ENCODE measurements at places on chromosomes 5 and 9.
A peak's percentile ranks its signal among the peaks of the same experiment; 100 is the strongest.

DNA sequence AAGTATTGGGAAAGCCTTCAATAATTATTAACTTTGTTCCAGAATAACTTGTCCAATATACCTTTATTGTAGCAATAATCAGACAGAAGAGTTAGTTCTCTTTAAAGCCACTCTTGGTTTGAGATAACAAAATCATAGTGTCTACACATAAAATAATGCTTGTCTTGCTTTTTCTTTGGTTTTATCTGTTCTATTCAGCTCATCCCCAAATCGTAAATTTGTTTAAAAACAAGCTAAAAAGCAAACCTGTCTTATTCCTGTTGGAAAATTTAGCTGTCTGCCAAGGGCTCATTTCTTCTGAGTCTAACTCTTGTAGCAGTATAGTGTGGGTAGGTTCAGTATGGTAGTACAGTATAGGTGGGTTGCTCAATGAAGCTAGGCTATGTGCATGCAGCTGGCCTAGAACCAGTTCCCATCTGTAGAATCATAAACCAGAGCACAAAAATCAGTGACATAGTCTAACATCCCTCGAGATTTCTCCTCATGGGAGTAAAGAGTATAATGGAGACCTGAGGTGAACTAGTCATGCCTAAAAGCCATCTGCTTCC, 17.9 kb upstream of the APBA1 start:
- DNase-seq: no peak

DNA sequence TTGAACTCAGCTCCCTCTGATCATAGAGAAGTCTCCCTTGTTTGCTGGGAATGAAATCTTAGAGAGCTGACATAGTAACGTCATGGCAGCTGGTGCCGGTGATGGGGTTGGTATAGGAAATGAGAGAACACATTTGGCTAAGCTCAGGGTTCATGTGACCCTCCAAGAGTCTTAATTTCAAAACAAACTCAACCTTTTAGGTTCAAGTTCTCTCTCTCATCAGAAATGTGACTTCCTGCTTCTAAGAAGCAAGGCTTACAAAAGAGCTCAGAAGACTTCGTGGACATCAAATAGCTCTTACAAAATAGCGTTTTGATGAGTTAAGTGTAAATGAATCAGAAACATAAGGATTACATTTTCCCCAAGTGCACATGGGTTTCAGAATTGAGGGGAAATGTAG, 97.3 kb downstream of the PAPPA start:
- no peak for DNase-seq

DNA sequence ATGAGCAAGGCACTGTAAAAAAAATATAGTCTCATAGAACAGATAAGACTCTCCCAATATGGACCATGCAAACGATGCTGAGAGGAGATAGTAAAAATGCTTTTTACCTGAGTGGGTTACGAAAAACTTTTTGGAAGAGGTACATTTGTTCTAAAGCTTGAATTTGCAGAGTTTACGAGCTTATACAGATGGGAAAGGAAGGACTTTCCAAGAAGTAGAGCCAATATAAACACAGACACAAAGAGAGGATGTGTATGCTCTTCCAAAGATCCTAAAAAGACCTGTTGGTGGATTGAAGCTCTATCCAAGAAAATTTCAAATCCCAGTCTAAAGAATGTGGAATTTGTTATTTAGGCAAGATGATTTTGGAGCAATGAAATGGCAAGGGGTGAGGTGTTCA, 127.1 kb upstream of the SLCO6A1 start:
- DNase-seq: no peak

GRCh38 chr5:76867827-76868693, 18.2 kb downstream of the S100Z start:
- DNase-seq: peak; percentile 77

GRCh38 chr9:16925426-16925825, 55.0 kb upstream of the BNC2 start:
- DNase-seq: no peak

GRCh38 chr5:31137676-31138075, 55.8 kb upstream of the CDH6 start:
- DNase-seq: no peak

DNA sequence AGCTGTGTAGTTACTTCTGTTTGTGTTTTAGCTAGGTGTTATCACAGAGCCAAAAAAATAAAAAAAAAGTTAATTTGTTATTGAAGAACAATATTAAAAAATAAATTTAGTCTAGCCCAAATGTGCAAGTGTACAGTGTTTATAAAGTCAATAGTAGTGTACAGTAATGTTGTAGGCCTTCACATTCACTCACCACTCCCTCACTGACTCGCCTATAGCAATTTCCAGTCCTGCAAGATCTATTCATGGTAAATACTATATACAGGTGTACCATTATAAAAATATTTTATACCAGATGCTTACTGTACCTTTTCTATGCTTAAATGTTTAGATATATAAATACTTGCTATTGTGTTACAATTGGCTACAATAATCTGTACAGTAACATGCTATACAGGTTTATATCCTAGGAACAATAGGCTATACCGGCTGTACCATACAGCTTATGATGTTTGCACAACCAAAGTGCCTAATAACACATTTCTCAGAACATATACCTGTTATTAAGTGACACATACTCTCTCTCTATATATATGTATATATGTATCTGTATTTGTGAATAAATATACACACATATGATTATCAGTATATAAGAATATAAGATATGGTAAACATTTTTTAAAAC, 341.4 kb upstream of the EDIL3 start:
- no peak for DNase-seq

GRCh38 chr5:14545862-14546261, 35.7 kb upstream of the OTULINL start:
- no peak for DNase-seq

DNA sequence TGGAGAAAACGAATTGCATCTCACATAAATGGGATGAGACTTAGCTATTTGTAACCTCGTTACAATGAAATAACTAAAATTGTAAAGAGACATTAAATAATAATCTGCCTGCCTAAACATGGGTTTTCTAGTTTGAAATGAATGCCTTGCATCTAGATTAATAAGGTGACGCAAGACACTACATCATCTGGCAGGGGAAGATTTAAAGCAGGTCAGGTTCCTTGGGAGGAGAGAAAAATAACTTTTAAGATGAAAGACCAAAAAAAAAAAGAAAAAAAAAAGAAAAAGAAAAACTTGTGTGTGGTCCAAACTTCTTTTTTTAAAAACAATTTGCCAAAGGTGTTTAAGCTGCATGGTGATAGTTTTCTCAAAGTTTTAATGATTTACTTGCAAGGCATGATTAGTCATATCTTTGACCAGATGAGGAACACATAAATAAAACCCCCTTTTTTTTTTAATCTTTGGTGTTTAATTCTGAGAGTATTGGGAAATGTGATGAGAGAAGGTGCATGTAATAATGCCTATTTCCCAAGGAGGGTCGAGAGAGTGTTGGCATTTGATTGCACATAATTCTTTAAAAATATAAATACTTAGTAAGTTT, 122.9 kb upstream of the ADAMTSL1 start:
- DNase-seq: no peak

DNA sequence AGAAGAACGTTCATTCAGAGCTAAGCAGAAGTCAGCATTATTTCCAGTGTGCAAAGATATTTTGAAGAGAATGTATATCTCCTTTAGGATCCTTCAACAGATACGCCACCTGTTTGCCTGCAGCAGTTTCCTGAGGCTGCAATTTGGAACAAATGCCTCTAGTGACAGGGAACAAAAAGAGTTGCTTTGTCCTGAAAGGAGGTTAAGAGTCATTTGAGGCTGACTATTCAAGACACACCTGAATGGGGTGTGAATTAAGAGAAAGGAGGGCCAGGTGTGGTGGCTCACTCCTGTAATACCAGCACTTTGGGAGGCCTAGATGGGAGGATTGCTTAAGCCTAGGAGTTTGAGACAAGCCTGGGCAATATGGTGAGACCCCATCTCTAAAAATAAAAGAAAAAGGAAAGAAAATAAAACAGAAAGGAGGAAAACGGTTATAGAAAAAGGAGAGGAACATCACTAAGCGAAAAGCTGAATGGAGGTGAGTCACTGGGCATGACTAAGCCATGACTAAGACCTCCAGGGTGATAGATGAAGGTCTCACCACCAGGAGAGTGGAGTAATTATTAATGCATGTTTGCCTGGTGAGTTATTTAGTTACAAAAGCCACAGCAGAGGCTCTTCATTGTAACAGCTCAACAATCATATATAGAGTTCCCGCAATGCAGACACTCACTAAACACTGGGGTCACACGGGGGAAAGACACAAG, 255.2 kb upstream of the TNC start:
- peak; percentile 3 for DNase-seq

- peak; percentile 12 for DNase-seq
Observed at GRCh38 chr5:37043693-37044092, 167.1 kb downstream of the NIPBL start.

GRCh38 chr9:79768194-79768593, 196.4 kb downstream of the TLE4 start:
- peak; percentile 47 for DNase-seq

DNA sequence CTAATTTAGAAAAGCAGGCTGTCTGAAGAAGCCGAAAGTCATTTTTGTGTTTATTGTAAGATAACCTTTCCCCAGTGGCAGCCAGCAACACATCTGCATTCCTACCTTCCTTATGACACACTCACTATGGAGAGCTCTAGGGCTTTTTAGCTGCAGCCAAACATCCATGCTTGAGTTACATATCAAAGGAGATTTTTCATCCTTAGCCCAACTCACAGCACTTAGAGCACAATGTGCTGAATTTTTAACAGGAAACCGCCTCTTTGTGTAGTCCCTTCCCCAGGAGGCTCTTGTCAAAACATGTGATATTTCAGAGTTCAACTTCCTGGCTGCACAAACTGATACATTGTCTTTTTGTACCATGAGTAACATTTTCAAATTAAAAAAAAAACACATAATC, 379.2 kb downstream of the CTNND2 start:
- no peak for DNase-seq

DNA sequence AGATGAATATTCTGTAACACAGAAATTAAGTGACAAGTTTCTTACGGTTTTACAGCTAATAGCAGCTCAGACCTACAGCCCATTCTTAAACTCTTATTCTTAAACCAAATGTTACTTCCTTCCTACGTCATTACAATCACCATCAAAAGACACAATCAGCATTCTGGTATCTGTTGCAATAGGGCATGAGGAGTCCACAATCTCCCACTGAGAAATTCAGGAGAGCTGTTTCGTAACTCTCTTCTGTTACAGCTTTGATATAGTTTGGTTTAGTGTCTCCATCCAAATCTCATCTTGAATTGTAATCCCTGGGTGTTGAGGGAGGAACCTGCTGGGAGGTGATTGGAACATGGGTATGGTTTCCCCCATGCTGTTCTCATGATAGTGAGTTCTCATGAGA, 163.4 kb downstream of the GAS1 start:
- no peak for DNase-seq

- no peak for DNase-seq
Observed at GRCh38 chr5:135308752-135309151, 90.3 kb downstream of the MACROH2A1 start.

DNA sequence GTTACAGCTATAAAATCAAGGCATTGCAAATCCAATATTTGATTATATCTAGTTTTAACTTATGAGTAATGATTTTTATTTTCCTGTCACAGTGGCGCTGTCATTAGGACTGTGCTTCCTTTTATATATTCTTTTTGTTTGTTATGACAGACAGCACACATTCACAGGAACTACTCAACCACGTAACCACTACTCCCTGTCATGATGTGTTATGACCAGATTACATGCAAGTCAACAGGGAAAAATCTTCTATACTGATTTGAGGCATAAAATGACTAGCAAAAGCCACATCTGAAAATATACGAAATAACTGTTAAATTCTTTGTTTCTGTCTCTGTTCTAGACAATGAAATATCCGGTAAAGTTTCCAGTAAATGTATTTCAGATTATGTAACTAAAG, 25.4 kb downstream of the SREK1 start:
- DNase-seq: no peak

- DNase-seq: no peak
Observed at GRCh38 chr5:169923988-169924387, 56.3 kb downstream of the INSYN2B start.

DNA sequence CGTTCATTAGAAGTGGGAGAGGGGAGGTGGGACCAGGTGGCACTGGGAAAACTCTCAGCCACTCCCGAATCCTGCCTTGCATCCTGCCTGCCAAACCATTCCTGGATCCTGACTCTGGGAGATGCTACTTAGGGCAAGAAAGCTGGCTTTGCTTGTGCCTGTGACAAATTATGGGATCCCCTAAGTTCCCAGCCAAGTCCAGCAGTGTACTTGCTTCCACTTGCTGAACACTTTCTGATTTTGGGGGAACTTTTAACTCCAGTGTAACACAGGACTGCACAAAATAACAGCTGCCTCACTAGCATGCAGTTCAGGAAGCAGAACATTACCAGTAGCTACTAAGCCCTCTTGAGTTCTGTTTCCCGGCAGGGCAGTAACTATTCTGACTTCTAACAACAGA, 12.5 kb upstream of the NKX2-5 start:
- DNase-seq: no peak

DNA sequence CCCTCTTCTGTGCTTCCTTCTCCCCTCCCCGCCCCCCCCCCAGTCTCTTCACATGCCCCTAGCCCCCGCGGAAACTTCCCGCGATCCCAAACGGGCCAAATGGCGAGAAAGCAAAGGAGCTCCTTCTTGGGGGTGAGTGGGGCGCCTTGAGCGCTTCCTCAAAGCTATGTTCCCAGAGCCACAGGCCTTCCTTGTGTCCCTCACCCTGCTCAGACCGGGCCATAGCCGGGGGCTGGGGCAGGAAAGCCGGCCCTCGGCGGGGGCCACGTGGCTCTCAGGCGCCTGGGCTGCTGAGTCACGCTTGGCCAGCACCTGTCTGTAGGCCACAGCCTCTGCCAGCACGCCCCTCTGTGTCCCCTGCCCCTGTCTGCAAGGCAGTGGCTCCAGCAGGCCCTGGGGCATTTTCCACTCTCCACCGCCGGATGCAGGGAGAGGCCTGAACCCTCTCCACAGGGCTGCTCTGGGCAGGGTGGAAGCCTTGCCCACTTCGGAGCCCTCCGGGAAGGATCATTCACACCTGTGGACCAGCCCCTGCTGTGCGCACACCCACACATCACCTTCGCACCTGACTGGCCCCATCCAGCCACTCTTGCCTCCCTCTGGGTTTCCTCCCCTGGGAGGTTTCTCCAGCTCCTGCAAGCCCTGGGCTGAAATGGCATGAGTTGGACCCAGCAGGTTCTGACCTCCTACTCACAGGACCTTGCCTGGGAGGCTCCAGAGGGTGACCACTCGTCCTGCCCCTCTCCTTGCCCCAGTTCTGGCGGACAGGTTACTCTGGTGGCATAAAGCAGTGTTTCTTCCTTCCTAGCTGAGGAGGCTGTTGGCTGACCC, 1.2 kb upstream of the SQSTM1 start:
- peak; percentile 90 for DNase-seq

GRCh38 chr9:129287619-129288305, 109.7 kb upstream of the IER5L start:
- no peak for DNase-seq

GRCh38 chr5:79859588-79859987, 131.5 kb downstream of the MTX3 start:
- DNase-seq: no peak

DNA sequence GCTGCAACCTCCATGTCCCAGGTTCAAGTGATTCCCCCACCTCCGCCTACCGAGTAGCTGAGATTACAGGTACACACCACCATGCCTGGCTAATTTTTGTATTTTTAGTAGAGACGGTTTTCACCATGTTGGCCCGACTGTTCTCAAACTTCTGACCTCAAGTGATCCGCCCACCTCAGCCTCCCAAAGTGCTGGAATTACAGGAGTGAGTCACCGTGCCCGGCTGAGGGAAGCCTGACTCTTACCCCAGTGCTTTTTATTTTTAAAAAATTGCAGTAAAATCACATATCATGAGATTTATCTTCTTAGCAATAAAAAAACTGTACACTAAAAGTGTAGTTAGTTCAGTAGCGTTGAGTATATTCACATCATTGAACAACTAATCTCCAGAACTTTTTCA, 105.3 kb downstream of the SLIT3 start:
- no peak for DNase-seq

GRCh38 chr9:32705059-32705458, 69.6 kb upstream of the TAF1L start:
- no peak for DNase-seq

Measured in ELF-1 (cell line).